ENCODE measurements at places on chromosomes 6 and 20. TPM values are rescaled to one million over a fixed set of nuclear protein-coding genes. Genes with fewer than 3 reads are reported as not detected.

GRCh38 chr20:62583424-62583920 is 58.8 kb upstream of the SLCO4A1 start:
- no peak for DNase-seq

GRCh38 chr6:31663961-31664789 is 622 bp downstream of the GPANK1 start:
- no peak for DNase-seq

DNA sequence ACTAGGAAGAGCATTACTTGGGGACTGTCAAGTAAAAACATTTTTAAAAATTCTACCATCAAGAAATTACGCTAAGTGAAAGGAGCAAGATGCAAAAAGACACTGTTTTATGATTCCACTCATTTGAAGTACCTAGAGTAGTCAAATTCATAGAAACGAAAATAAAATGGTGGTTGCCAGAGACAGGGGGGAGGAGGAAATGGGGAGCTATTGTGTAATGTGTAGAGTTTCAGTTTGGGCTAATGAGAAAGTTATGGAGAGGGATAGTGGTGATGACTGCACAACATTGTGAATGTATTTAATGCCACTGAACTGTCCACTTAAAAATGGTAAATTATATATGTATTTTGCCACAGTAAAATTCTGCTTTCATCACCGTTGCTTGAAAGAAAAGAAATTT is 83.8 kb downstream of the UST start:
- no peak for DNase-seq

The LST1 gene
- total RNA-seq: 7.9 TPM

The ZFAND3 gene
- 31.4 TPM for total RNA-seq

The FAM209B gene
- 0.40 TPM for total RNA-seq

Data from activated T-cell treated with anti-CD3 and anti-CD28 coated beads, Interleukin-2, amount 50 U/mL, for 4 hours (primary cell).